ENCODE measurements at places on chromosomes 6 and 20.

DNA sequence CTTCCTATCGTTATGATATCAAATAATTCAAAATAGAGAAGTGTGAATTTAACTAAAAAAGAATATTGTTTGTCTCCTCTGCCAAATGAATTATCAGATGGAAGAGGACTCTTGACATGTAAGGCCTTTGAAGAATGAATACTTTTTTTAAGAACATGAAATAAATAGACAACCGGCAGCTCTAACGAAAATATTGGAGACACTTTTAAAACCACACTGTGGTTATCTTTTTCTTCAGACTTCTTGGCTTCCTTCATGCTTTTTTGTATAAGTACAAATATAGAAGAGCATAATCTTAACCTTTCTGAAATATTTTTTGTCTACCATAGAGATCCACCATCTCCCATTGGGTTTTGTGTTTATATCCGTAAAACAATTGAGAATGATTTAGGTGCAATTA lies 115.2 kb upstream of the SCGN start:
- no peak for DNase-seq

DNA sequence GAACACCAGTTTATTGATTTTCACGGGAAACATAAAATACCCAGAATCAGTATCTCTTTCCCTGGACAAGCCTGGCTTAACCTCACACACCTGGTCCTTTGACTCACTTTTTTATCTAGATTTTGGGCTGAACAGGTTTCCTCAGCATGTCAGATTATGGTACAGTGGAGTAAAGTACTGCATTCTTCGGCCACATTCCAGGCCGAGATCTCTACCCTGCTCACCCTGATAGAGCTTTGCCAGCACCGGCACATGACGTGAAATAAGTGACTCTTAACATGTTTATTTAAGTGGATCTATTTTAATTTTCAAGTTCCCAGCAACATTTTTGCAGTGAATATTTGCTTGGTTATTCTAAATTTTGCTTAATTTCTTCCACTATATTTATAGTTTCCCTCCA lies 79.0 kb upstream of the POPDC3 start:
- no peak for DNase-seq

DNA sequence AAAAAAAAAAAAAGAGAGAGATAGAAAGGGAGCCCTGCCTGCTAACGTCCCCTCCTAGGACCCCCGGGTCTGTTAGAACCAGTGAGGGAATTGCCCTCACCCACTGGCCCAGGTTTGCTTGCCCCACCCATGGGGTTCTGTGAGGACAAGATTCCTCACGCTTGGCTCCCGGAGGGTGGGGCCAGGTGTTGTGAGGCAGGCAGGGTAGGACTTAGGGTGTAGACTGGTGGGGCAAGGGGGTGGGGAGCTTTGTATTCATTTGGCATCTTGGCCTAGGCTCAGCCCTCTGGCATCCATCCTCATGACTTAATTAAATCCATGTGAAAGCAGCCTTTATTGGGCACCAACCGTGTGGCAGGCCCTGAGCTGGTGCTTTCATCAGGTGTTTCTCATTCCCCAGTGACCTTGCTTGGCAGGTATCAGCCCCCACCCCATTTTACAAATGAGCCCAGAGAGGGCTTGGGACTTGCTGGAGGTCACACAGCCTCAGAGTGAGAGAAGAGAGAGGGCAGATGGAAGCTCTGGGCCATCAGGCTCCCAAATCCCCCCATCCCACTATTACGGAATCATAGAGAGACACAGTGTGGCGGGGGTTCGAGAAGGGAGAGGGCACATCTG lies 19.0 kb downstream of the RAB44 start:
- DNase-seq: no peak

GRCh38 chr6:114304304-114304887 lies 38.4 kb downstream of the HS3ST5 start:
- DNase-seq: no peak

DNA sequence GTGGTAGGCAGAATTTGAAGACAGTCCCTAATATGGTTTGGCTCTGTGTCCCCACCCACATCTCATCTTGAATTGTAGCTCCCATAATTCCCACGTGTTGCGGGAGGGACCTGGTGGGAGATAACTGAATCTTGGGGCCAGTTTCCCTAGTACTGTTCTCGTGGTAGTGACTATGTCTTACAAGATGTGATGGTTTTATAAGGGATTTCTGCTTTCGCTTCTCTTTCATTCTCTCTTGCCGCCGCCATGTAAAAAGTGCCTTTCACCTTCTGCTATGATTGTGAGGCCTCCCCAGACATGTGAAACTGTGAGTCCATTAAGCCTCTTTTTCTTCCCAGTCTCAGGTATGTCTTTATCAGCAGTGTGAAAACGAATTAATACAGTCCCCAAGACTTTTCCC lies 103.4 kb downstream of the PDE10A start:
- DNase-seq: no peak

GRCh38 chr6:158938220-158938619 lies 61.8 kb downstream of the RSPH3 start:
- no peak for DNase-seq

DNA sequence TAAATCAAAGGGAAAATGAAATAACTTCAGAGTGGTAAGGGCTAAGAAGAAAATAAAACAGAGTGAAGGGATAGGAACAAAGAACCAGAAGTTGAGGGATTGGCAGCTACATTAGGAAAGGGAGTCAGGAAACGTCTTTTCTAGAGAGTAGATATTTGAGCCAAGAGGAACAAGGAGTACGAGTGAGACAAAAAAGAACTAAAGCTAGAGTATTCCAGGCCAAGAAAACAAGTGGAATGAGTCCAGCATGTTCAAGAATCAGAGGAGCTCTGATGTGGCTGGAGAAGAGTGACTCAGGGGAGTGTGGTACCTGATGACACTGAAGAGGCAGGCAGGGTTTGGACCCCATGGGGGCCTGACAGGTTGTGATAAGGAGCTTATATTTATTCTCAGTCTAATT lies 66.3 kb downstream of the CEP162 start:
- DNase-seq: no peak

All from vagina (tissue), 2 donors.